Stimulated activated CD8-positive, alpha-beta memory T cell treated with anti-CD3 and anti-CD28 coated beads, Interleukin-15, amount 100 ng/mL, for 24 hours (primary cell): ENCODE measurements at places on chromosomes 2 and 18.

DNA sequence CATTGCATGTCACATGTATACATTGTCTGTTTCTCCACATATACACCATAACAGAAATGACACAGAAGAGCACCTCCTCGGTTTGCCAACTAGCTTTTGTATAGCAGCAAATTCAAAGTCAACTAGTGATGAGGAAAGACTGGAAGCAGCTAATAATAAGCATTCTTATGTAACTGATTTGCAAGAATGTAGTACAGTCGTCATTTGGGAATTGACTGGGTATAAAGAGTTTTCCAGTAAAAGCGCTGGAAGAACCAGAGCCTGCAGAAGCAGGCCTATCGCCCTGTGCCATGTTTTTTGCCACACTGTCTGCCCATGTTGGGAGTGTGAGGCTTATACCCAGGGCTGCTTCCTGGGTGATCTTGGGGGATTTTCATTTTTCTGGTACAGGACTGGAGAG is 310.6 kb downstream of the GBX2 start:
- DNase-seq, result no peak

GRCh38 chr2:11027195-11027594 is 115.5 kb downstream of the KCNF1 start:
- no peak for DNase-seq

GRCh38 chr2:46989491-46990230 is 74.1 kb upstream of the MCFD2 start:
- DNase-seq, result no peak

GRCh38 chr2:39464864-39465263 is 27.8 kb upstream of the MAP4K3 start:
- DNase-seq, result no peak

GRCh38 chr2:112768432-112768831 is 4.0 kb upstream of the CKAP2L start:
- no peak for DNase-seq

- no peak for DNase-seq
Measured at GRCh38 chr2:65589667-65590066, 157.3 kb upstream of the SPRED2 start.

GRCh38 chr2:25314514-25315315 is 27.0 kb downstream of the DNMT3A start:
- peak; percentile 58 for DNase-seq

GRCh38 chr2:72115110-72116080 is 32.3 kb downstream of the CYP26B1 start:
- no peak for DNase-seq

DNA sequence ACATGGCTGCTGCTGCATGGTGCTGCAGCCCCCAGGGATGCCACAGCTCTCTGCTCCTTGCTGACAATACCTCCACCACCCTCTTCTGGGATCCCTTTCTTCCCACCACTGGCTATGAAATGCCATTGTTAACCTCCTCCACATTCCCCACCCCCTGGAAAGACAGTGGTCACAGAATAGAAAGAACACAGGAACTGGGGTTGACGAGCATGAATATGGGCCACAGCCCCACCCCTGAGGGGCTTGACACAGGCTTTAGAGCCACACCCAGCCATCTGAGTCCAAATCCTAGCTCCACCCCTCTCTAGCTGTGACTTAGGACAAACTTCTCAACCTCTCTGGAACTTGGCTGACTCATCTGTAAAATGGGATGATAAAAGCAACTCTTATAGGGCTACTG is 47.3 kb downstream of the TMEM163 start:
- DNase-seq, result no peak

DNA sequence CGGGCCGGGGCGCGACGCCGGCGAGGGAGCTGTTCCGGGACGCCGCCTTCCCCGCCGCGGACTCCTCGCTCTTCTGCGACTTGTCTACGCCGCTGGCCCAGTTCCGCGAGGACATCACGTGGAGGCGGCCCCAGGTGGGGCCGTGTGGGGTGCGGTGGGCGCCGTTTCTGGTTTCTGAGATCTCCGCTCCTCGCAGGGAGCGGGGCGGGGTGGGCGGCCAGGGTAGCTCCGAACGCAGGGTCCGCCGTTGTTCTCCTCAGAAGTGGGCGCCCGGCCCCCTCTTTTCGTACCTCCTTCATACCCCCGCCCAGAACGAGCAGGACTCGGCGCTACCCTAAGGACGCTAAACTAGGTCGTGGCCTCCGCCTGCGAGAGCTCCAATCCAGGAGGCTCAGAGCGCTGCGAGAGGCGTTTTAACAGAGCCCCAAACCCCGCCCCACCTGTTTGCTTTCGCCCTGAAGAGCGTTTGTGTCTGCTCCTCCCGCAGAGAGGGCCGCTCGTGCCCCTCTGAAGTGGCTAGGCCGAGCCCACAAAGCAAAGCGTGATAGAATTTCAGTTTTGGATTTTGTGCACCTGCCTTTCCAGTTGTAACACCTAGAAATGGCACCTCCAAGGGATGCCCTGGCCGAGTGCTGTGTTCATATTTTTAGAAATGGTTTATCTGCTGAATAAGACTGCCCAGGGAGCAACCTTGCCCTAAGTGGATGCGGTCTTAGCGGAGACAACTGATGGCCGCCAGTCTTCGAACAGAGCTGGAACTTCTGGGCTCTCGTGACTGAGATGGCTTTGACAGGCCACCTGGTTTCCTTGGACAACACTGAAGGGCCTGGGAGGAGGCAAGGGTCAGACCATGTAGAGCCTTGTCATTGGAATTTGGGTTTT is 626 bp downstream of the CAPN10 start:
- no peak for DNase-seq

DNA sequence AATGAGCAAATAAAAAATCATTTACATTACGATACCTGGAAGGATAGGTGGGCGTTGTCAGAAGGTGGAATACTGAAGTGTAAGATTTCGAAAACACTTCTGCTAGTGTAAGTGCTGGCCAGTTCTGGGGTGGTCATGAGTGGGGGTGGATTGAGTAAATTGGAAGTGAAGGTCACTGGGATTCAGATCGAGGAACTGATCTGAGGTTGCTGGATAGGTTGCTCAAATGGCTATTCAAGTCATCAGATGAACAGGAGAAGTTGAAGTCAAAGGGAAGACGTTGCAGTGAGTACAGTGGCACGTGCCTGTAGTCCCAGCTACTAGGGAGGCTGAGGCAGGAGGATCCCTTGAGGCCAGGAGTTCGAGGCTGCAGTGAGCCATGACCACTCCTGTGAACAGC is 95.7 kb downstream of the MALT1 start:
- no peak for DNase-seq

DNA sequence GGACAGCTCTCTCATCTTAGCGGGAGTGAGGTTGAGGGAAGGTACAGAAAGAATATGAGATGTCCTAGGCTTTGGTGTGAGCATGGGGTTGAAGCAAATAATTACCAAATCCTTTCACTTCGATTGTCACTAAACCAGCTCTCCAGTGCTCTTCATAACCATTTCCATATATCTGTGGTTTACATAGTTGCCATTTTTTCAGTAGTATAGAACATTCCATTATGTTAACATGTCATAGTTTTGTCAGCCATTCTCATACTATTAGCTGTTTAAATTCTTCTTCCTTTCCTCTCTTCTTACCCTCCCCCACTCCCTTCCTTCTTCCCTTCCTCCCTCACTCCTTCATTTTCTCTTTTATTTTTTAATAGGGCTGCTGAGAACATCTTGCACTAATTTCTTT is 205.9 kb downstream of the BABAM2 start:
- DNase-seq, result no peak

- DNase-seq, result no peak
Measured at GRCh38 chr2:145007093-145007959, 487.4 kb upstream of the ZEB2 start.

GRCh38 chr2:84891355-84892010 is 10.6 kb upstream of the TRABD2A start:
- DNase-seq, result no peak

GRCh38 chr2:20999906-21000645 is 43.8 kb downstream of the APOB start:
- DNase-seq, result no peak

DNA sequence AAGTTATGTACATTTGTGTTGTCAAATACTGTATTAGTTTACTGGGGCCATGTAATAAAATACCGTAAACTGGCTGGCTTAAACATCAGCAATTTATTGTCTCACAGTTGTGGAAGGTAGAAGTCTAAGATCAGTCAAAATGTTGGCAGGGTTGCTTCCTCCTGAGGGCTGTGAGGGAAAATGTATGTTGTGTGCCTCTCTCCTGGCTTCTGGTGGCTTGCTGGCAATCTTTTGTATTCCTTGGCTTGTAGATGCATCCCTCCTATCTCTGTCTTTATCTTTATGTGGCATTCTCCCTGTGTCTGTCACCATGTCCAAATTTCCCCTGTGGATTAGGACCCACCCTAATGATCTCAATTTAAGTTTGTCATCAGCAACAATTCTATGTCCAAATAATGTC is 37.0 kb upstream of the SLC30A6 start:
- no peak for DNase-seq

DNA sequence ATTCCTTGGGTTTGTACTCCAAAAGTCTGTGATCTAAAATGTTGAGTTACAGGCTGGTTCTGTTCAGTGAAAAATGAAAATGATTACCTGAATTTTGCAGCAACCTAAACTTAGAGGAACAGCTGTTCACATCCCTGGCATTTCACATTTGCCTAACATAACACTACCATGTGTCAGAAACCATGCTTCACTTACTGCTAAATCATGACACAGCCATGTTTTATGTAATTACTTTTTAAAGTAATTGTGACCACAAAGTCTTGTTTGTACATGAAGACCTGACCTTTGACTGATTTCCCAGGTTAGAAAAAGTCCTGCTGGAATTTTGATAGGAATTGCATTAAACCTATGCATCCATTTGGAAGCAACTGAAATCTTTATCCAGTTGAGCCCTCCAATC is 79.1 kb downstream of the FAM168B start:
- DNase-seq, result no peak

DNA sequence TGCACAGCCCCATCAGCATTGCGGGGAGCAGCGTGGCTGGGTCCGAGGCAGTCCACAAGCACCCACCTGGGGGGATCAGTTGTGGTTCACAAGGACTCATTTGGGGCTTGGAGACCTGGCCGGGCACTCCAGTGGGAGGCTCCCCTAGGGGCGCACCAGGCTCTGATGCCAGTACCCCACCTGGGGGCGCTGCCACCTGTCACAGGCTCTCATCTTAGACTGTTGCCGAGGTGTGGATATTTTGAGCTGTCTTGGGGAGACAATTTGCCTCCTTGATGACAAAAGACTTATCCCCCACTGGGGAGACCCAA is 3.0 kb downstream of the ADRA2B start:
- no peak for DNase-seq

DNA sequence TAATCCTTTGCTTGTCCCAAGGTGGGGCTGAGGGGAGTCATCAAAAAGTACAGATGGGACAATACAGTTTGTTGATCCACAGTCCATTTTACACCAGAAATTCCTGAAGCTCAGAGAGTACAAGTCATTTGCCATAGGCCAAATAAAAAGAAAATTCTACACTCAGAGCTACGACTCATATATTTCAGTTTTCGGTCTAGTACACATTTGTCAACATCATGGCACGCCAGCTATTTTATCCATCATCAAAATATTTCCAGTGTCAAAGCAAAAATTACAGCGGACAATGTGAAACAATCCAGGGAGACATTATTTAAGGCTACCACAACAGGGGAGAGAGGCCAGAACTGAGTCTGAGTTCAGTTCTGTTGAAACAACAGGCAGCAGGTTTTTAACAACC is 587.5 kb upstream of the DSEL start:
- DNase-seq, result no peak

- no peak for DNase-seq
Measured at GRCh38 chr2:693606-694005, 16.4 kb upstream of the TMEM18 start.

GRCh38 chr2:149062531-149062930 is 24.0 kb downstream of the LYPD6B start:
- no peak for DNase-seq

DNA sequence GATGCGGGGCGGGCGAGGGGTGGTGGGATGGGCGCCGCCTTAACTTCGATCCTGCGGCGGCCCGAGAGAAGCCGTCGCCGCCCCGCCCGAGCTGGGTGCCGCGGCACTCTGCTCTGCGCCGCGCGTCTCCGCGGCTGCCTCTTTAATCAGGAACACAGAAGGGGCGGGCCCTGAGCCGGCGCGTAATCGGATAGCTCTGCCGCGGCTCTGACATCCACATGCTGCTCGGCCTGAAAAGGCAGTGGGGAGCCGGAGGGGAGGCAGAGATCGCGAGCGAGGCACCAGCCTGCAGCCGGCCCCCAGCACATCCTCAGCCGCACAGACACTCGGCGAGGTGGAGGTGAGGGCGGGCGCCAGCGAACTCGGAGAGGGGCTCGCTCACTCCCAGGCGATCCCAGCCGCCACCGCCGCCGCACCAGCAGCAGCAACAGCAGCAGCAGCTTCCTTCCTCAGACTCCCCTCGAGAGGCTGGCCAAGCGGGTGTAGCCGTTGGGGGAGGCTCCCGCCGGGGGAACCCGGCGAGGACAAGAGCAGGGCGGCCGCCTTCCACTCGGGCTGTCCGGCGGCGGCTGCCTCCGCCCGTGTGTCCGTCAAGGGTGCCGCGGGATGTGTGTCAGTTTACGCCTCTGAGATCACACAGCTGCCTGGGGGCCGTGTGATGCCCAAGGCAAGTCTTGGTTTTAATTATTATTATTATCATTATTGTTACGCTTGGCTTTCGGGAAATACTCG is at the start of gene NRP2:
TSS of gene NRP2 (plus strand) at position 263 of the 732 bp plus-strand sequence. CDS start 790 bp downstream, outside the sequence.
- DNase-seq, result no peak

DNA sequence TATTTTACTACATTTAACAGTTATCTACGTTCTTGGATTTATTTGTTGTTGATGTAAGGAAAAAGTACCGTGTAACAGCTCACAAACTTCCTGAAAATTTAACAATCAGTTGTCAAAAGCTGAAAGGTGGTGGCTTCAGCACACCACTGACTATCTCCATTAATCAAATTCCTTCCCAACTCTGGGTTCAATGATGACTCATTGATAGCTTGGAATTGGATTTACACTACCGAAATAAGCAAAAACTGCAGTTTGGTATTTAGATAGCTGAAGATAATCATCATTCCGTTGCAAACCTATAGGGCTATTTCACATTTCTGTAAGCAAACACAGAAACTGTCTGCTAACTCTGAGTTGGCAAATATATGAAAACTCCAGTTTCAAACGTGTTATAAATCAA is 322.3 kb upstream of the TFPI start:
- DNase-seq, result no peak
